CD8-positive, alpha-beta T cell (primary cell): ENCODE measurements at places on chromosomes 1 and 21. TPM values are rescaled to one million over a fixed set of nuclear protein-coding genes. Genes with fewer than 3 reads are reported as not detected.

S100A3 gene
- total RNA-seq = not detected

CDCA8 gene
- total RNA-seq = 0.25 TPM

- DNase-seq = no peak
Measured at GRCh38 chr1:166969074-166969677, 6.2 kb downstream of the ILDR2 start.

DNA sequence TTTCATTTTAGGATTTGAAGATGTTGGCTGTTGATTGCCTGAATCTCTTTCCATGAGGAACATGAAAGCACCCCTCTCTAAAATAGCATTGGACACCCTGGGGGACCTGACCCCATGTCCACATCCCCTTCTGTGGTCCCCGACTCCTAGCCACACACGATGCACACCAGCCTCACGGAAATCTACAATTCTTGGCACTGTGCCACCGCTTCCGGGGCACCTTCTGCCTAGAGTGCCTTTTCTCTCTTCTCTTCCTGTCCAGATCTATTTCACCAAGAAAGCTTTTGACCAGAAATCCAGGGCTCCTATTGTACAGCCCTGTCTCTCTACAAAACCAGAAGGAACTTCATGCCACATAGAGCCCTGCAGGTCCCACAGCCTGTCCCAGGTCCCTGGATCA, 50.3 kb downstream of the MYSM1 start:
- peak; percentile 46 for DNase-seq

DNA sequence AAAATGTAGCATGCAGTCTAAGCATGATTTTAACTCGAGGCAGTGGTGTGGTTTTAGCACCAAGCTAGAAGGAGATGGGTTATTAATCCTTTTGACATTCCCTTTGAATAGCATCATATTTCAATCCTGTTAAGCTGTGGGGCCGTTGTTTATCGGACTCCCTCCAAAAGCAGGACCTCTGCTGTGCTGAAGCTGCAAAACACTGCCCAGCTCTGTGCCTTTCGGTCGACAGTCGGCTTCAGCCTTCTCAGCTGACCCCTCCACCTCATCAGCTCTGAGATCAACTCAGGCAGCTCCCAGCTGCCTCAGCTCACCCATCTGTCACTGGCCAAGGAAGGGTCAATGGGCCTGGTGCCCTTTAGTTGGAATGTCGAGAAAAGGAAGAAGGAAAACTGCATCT, 95.5 kb downstream of the KAZN start:
- DNase-seq = no peak

- DNase-seq = peak; percentile 67
Measured at GRCh38 chr1:207644852-207645634, at the start of gene CR1L. CR1L (plus strand) TSS chr1:207645133; CDS start chr1:207645234, 101 bp downstream.

SPRR2F gene
- not detected for total RNA-seq

DNA sequence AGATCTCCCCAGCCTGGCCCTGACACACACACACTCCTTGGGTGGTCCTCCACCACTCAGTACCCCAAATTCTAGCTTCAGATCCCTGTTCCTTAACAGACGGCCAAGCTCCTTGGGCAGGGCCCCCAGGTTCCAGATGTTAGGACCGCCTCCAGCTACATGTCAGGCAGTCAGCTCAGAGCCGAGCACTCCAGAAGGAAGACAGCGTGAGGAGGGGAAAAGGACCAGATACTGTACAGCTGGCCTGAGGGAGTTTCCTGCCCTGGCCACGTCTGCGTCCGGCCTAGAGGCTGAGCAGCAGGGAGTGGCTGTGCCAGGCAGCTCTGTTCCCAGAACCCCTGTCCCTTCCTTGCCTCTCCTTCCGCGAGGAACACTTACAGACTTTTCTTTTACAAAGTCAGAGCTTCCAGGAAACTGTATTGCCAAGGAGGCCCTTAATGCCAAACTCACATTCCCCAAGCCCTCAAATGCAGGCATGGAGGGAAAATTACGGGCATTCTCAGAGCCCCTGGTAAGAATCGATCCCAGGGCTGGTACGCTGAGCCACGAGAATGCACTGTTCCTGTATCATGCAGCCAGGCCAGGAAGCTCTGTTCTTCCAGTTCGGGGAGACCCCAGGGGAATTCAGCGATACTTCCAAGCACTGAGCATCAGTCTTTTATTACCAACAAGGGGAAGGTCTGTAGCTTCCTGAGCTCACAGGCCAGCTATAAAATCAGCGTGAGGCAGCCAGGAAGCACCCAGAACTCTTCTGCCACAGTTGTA, 45.2 kb upstream of the CNTN2 start:
- no peak for DNase-seq

- no peak for DNase-seq
Measured at GRCh38 chr1:73604211-73604610, 593.8 kb downstream of the LRRIQ3 start.

DNA sequence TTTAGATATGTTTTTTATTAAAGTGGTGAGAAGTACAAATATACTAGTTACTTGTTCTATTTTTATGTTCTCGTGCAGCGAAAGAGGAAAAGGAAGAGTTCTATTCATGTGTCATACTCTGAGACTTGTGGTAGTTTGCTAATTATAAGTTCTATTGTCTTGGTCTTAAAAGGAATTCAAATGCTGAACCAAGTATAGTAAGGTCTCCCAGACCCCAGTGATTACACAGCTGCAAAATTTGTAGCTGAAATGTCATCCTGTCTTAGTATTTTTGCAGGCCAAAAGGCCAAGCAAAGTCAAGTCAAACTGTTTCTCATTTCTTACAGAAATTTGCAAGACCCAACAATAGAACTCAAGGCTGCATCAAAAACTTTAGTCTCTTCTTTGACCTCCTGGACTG, 268.7 kb downstream of the CHRM3 start:
- no peak for DNase-seq

DNA sequence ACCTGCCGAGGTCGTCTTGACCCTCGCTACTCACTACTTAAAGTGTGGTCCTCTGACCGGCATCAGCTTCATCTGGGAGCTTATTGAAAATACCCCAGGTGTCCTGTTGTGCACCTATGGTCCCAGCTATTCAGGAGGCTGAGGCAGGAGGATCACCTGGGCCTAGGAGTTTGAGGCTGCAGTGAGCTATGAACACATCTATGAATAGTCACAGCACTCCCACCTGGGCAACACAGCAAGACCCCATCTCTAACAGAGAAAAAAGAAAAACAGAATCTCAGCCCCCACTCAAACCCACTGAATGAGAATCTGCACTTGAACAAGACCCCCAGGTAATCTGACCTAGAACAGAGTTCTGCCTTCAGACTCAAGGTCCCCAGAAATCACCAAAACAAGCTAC, 8.7 kb upstream of the OLIG1 start:
- no peak for DNase-seq

- DNase-seq = no peak
Measured at GRCh38 chr1:8831340-8831739, 13.9 kb upstream of the RERE start.

DNA sequence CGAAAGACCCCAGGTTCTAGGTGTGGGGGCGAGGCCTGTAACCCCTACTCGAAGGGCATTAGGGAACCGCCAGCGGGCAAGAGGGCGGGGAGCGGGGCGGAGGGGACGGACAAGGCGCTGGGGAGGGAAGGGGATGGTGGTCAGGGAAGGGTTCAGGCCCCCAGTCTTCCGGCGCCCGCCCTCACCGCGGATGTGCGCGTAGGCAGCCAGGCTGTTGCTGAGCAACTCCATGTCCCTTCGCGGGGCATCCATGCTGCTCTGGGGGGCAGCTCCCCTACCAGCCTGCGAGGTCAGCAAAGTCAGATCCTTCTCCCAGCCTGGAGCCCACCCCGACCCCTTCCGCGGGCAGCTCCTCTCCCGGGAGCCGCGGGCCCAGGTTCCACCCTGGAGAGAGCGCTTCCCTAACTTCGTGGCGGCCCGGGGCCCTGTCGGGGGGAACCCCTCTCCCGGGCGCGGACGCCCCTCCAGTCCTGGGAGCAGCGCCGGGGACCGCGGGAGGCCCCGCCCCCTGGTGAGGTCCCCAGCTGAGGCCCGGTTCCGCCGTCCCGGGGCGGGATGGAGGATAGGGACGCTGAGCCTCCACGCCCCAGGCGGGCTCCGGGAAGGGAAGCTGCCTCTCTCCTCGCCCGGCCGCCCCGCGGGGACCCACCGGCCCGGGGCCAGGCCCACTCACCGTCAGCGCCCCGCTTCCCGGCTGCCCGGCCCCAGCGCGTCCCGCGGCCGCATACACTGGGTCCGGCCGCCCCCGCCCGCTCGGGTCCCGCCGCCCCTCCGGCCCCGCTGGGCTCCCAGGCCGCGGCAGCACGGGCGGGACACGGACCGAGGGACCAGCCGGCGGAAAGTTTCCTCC, 434 bp downstream of the EVA1B start:
- peak; percentile 61 for DNase-seq

GRCh38 chr1:98919211-98919610, 85.5 kb downstream of the PLPPR5 start:
- DNase-seq = no peak

GRCh38 chr1:240352769-240353168, 259.2 kb downstream of the GREM2 start:
- DNase-seq = no peak

ZNF672 gene
- total RNA-seq = 33.8 TPM

CYP4X1 gene
- not detected for total RNA-seq

DNA sequence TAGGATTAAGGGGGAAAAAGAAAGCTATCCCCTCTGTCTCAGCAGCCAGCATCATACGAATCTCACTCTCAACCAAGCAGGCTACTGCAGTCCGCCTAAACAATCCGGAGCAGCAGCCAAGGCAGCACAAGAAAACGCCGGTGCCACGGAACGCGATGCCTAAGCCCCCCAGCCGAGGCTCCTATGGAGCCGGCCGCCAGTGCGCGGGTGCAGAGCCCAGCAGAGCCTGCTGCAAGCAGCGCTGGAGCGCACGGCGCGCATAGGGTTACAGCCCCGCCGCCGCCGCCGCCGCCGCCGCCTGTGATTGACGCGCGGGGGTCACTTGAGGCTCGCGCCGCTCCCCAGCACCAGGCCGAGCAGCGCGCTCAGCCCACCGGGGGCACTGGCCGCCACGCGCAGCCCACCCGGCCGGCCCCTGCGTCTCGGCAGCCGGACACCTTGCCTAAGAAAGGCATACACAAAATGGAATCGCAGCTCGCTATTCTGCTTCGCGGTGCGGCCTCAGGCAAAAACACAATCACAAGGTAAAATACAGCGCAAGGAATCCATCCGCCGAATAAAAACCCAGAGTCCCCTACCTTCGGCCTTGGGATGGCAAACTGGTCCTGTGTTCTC, 780 bp downstream of the HIVEP3 start:
- peak; percentile 48 for DNase-seq

- DNase-seq = no peak
Measured at GRCh38 chr21:45721671-45722070, 78.1 kb downstream of the PCBP3 start.

GRCh38 chr1:75612976-75613375, 2.1 kb upstream of the SLC44A5 start:
- DNase-seq = no peak

PERM1 gene
- 0.08 TPM for total RNA-seq

- no peak for DNase-seq
Measured at GRCh38 chr1:227785094-227785804, 30.2 kb upstream of the PRSS38 start.

DNA sequence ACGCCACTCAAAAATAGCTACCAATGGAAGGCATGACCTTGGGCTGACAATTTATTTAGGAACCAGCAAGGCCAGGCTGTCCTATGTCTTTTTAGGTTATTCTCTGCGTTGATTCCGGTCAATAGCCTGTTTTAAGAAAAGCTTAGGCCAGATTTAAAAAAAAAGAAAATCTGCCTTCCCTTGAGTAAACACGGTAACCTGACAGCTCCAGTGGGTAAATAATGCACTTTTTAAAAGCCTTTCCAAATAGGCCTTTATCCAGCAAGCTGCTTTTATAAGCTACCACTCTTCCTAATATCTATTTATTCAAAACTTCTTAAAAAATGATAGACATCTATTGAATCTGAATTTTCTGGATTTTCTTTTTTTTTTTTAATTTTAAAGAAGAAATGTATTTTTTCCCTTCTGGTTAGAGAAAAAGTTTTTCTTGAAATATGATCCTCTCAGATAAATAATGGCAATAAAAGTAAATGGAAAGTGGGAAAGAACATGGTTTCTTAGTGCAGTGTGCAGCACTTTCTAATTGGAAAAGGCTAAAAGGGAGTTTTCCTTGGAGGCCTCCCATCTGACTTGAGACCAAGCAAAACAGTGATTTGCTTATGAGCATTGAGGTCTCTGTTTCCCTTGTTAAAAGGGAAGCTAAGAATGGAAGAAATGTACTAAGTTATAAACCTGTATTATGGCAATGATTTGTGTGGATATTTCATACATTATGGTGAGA, 281.0 kb upstream of the RUNX1 start:
- no peak for DNase-seq

DNA sequence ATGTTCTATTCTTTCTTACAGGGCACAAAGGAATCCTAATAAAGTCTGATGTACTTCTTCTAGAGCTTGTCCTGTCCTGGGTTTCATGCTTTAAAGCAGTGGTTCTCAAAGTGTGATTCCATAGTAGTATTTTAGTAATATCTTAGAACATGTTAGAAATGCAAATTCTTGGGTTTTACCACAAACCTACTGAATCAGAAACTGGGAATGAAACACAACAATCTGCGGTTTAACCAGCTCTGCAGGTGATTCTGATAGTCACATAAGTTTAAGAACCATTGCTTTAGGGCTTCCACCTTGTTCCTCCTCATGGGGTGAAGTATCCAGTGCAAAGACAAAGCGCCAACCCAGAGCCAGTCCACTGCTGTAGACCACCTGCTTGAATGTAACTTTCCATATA, 41.1 kb downstream of the NGF start:
- DNase-seq = no peak

DNA sequence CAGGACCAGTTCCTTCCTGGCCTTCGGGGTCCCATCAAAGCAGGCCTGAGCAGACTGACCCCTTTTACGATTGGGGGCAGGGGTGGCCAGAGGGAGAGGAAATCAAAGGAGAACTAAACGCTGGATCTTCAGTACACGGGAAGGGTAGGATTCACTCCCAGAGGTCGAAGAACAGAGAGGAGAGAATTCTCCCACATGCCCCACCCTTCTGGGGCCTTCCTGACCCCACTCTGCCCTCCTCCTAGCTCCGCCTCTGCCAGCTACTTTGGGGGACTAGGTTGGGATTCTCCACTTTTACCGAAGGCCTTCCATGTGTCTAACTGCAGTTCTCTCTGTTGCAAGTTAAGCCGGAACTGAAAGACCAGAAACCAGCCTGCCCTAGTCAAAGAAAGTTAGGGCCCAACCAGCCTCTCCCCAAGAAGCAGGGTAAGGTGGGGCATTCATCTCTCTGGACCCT, 654 bp upstream of the ARHGEF2 start:
- DNase-seq = no peak

- DNase-seq = no peak
Measured at GRCh38 chr1:53636621-53637171, 102.3 kb downstream of the GLIS1 start.

- DNase-seq = peak; percentile 14
Measured at GRCh38 chr21:45470773-45471524, 66.0 kb downstream of the COL18A1 start.

- peak; percentile 53 for DNase-seq
Measured at GRCh38 chr1:158121604-158122254, 59.0 kb upstream of the CD1D start.

ACTRT2 gene
- total RNA-seq = not detected

- DNase-seq = no peak
Measured at GRCh38 chr1:70475023-70475422, 64.0 kb downstream of the CTH start.
